Tongue (tissue), 3 donors: ENCODE measurements at places on chromosomes 2 and 18.

DNA sequence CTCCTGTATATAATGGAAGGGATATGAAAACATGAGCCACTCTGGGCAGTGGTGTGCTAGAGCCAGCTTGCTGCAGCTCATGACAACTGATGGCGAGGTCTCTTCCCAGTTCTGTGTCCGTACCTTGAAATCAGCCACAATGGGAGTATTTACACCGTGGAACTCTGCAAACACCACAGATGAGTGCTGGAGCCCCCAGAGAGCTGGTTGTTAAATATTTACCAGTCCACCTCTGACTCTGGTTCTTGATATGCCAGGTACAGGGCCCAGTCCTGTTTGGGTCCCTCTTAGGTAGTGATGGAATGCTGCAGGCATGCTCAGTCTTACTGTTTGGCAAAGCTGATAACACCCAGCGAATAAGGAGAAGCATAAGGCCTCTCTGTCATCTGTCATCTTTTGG is 116.1 kb upstream of the GLI2 start:
- no peak for DNase-seq

GRCh38 chr18:45559258-45559657 is 56.0 kb upstream of the SLC14A2 start:
- DNase-seq = no peak

- no peak for DNase-seq
Observed at GRCh38 chr2:98691303-98691702, 39.6 kb downstream of the MGAT4A start.

DNA sequence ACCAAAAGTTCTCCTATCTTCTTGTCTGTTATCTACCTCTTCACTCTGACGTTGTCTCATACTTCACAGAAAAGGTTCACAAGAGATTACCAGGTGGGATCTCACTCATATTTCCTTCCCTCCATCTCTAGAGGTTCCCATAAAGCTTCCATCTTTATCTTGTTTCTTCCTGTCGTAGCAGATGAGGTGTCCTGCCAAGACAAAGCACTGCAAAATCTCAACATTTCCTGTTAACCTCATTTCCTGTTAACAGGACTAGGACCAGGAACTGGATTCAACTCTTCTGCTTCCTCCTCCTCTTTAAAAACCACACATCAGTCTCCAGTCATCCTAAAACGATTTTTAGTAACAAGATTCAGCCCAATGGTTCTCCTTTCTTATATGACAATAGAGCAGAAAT is 512.8 kb upstream of the NRP2 start:
- no peak for DNase-seq

DNA sequence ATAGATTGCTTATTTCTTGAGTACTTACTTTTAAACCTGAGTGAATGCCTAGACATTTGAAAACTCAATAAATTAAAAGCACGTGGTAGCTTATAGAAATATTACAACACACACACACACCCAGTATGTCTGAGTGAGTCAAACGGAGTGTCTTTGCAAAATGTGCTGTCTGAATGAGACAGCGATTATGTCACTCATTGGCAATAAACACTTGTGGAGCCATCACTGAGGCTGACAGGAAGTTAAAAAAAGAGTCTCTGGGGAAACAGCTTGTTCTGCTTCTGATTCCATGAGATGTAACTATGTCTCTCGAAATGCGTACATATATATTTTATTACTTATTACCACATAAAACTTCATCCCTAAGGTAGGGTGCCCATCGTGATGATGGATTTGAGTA is 22.3 kb upstream of the VPS4B start:
- peak; percentile 45 for DNase-seq

DNA sequence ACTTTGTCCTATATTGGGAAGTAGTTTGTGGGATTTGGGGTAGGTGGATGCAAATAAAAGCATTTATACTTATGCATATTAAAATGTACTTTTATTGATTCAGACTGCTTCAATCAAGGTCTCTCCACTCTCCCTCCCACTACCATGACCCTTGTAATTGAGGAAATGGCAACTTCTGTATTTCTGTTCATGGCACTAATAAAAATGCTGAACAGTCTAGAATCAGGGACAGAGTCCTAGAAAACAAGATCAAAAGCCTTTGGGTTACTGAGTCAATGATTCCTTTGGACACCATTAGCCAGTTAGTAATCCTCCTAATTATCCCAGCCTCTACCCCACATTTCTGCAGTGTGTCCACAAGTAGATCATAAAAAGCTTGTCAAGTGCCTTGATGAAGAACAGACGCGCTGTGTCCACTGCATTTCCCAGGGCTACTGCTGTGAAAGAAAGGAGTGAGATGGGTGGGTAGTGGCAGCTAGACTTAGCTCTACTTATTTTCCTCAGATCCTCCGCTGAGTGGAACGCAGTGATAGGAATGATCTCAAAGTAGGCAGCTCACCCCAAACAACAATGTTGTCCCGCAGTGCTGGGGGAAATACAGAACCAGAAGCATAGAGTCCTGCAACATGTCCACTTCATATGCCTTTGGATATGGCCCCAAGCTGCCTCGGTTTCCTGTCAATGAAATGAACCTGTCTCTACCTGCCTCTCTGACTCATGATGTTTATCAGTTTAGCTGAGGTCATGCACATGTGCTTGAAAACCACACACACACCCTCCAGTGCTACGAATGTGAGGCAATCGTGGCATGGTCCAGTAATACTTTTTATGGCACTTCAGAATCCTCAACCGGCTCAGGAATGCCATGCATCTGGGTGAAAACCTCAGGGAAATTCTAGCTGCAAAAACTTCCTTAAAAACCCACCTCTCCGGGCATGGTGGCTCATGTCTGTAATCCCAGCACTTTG is 115.5 kb downstream of the COL6A3 start:
- peak; percentile 45 for DNase-seq

GRCh38 chr2:74250189-74250631 is 51.8 kb downstream of the MTHFD2 start:
- DNase-seq = peak; percentile 71

GRCh38 chr2:28201671-28202180 is 190.9 kb upstream of the FOSL2 start:
- peak; percentile 12 for DNase-seq

- peak; percentile 86 for DNase-seq
Observed at GRCh38 chr18:9838144-9838877, 47.5 kb upstream of the TXNDC2 start.

GRCh38 chr2:133139847-133140533 is 428.3 kb downstream of the NCKAP5 start:
- DNase-seq = no peak

GRCh38 chr2:1664076-1664605 is 80.2 kb downstream of the PXDN start:
- no peak for DNase-seq

DNA sequence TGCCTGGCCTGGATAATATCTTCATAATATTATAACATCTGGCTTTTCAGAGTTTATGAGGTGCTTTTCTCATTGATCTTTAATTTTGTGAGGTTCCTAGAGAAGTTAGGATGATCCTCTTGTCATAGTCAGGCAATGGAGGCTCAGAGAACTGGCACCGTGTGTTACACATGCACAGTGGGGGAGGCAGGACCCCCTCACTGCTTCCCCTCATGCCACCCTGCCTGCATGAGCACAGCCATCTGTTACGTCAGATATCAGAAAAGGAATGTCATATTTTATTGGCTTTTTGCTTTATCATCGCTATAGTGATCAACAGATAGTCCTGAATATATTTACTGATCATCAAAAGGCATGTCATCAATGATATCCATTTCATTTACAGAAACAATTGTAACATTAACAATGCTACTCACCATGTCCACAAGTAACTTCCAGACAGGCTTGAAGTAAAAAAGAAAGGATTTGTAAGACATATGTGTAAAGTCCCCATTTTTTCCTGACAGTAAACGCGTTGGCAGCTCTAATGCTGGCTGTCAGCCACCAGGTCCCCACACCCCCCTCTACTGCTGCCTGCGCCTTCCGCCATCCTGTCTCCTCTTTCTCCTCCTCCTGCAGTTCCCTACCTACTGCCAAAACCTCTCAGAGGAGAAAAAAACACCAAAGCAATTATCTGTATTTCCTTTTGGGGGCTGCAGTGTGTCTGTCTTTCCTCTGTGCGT is 18.8 kb downstream of the ENOSF1 start:
- DNase-seq = no peak

DNA sequence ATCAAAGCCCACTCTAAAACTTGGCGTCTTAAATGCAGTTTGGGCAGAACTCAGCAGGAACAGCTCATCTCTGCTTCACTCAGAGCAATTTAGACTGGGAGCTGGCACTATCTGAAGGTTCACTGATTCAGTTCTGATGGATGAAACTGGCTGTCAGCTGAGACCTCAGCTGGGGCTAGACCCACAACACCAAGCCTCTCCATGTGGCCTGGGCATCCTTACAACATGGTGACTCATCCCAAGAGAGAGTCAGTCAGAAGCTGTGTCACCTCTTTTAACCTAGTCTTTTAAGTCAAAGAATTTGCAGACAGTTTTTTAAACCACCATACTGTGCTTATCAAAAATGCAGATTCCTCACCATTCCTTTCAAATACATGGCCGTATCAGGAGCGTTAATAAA is 62.6 kb upstream of the ZNF397 start:
- DNase-seq = no peak

DNA sequence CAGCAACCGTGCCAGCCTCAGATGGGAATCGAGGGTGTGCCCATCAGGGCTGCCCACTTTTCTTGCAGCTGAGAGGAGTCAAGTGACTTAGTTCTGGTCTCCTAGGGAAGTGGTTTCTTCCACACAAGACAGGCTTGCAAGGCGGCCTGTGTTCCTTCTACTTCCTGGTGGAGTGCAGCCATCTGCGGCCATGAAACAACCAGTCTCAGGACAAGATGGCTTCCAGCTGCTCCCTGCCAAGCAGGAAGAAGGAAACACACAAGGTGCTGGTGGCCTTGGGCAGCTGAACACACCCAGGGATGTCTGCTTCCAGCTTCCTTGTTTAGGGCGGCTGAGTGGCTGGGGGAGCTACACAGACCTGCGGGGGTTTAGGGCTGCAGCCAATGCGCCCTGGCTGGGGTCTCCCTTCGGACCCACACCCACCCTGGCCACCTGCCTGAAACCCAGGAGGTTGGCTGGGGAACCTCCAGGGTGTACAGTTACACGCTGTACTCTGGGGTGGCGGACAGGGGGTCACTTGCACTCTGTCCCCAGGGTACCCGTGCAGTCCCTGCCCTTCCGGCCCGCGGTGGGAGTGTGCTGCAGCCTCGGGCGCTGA is 34.7 kb downstream of the PTPN18 start:
- DNase-seq = peak; percentile 13

GRCh38 chr2:237995036-237995435 is 28.2 kb downstream of the UBE2F start:
- DNase-seq = peak; percentile 32

- DNase-seq = no peak
Observed at GRCh38 chr2:68193787-68194372, 36.2 kb downstream of the PNO1 start.

DNA sequence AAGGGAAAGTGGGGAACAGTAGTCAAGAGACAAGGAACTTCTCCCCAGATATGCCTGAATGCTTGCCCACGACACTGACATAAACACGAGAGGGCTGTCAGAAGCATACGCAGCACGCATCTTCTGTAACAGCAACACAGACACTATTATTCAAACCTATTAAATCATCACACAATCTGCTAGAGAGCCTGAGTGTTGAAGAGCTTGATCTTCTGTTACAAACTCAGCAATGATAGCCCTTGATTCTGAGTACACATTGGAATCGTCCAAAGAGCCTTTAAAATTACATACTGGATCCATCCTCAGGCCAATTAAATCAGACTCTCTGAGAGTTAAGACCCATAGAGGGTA is 111.6 kb downstream of the ZNF521 start:
- DNase-seq = no peak

GRCh38 chr2:195898505-195899191 is 170.0 kb downstream of the DNAH7 start:
- DNase-seq = peak; percentile 97

DNA sequence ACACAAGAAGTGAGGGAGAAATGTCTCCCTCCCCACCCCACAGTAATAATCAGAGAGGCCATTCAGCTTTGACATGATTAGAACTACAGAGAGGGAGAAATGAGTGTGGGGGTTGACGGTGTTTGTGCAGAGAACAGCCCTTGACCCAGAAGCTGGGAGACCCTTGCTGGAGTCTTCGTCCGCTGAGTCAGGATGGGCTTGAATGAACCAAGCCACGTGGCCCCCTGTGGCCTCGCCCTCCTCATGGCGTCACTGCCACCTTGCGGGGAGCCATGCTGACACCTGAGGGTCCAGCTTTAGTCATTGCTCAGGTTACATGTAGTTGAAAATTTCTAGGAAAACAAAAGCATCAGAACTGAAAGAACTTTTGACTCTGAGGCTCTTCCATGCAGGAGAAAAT is 101.2 kb downstream of the DGKD start:
- DNase-seq = no peak

DNA sequence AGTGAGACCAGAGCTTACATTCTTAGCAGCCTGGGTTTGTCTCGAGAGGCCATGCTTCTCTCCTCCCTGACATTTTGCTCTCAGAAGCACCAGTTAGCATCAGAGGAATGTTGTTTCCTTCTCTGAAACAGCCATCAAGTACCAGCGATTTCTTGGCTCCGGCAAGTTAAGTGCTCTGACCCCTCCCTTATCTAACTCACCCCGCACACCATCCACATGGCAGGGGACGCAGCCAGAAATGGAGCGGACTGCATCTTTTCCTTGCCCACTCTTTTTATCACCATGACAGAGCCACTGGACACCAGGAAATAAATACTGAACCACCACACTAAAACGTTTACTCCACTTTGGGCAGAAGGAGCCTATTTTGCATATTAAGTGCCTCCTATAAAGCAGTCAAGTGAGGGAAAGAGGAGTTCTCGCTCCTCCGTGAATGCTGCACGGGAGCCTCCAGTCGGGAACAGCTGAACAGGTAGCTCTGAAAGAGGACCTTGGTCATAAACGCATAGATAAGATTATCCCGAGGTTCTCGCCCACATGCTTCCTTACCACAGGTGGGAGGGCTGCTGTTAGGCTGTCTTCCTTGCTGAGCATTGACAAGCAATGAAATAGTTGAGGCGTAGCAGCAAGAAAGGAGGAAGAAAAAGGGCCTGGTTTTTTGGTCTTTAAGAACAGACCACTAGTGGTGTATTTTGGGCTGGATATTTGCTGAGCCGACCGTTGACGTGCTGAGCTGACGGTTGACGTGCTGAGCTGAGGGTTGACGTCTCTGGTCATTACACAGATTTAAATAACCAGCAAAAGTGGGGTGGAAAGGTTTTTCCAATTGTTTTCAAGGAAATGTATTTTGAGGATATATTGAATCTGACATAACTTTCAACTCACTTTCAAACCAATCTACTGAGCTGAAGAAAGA is 71.4 kb upstream of the ITGB6 start:
- peak; percentile 50 for DNase-seq

DNA sequence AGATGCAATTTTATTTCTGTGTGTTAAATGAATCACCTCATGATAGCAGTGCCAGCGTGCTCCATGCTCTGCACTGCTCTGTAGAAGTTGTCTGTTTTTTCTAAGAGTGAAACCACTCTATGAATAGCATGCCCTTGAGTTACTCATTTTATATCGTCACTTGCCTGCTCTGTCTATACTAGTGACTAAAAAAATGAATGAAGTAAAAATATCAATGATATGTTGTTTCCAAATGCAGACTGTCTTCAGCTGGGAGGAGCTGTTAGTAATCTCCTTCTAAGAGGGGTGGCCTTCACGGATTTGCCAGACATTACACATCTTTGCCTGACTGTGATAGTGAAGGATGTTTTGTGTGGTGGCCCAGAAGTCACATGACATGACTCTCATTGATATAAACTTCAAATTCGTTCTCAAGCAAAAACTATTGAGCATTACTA is 852.1 kb downstream of the CNTNAP5 start:
- peak; percentile 5 for DNase-seq
